Mesothelial cell of epicardium (in vitro differentiated cells): ENCODE measurements at places on chromosomes 16 and 17. TPM values are rescaled to one million over a fixed set of nuclear protein-coding genes. Genes with fewer than 3 reads are reported as not detected.

Gene ABCA6
- total RNA-seq = 0.11 to 0.79 TPM (median 0.42 TPM) in 3 replicates

Gene VMO1
- 2.3 to 2.6 TPM (median 2.5 TPM) in 3 replicates for total RNA-seq

Gene KLHL10
- 0.16 to 0.27 TPM in 2 of 3 replicates, not detected in the other for total RNA-seq

Gene LGALS9B
- not detected in 3 replicates for total RNA-seq

Gene CCDC144A
- total RNA-seq = 0.49 to 0.75 TPM (median 0.55 TPM) in 3 replicates

Gene TM4SF5
- not detected in 3 replicates for total RNA-seq

Gene SPECC1
- total RNA-seq = 35.6 to 37.7 TPM (median 36.8 TPM) in 3 replicates

Gene TBC1D3K
- total RNA-seq = not detected in 3 replicates

Gene PPL
- total RNA-seq = 36.0 to 37.1 TPM (median 36.8 TPM) in 3 replicates

Gene YBX2
- total RNA-seq = 1.9 to 3.3 TPM (median 2.2 TPM) in 3 replicates

Gene HBA1
- total RNA-seq = not detected in 3 replicates

Gene ATP1B2
- 9.6 to 10.5 TPM (median 10.2 TPM) in 3 replicates for total RNA-seq
